Nephron progenitor cell (in vitro differentiated cells): ENCODE measurements at places on chromosomes 2 and 18.

DNA sequence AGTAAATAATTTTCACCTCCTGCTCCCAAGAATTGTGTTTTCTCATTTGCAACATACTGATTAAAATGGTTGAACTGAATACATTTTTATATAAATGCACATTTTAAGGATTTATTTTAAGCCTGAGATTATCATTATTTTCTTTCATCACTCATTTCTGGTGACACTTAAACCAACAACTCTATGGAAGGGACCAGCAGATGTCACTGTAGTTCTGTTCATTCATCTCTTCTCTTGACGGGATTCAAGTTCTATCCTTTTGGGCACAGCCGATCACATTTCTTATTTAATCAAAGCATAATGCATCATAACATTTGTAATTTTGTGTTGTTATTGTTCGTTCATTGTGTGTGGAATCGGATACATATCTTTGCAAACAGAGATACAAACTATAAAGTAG lies 417.9 kb downstream of the HRH4 start:
- H3K27me3 ChIP-seq: no peaks in the 10 kb centered on the region
- H3K4me3 ChIP-seq: peak overlapping the region; percentile 18
- DNase-seq: no peak
- no peaks in the 10 kb centered on the region for H3K36me3 ChIP-seq
- peaks cover 38% of the 10 kb centered on the region for H3K4me1 ChIP-seq

- H3K27me3 ChIP-seq: peaks cover 13% of the 10 kb centered on the region
- DNase-seq: no peak
- H3K4me3 ChIP-seq: no peak overlapping the region
- H3K4me1 ChIP-seq: peaks cover 9% of the 10 kb centered on the region
- no peaks in the 10 kb centered on the region for H3K36me3 ChIP-seq
Observed at GRCh38 chr2:38461470-38461869, 84.4 kb upstream of the ATL2 start.

DNA sequence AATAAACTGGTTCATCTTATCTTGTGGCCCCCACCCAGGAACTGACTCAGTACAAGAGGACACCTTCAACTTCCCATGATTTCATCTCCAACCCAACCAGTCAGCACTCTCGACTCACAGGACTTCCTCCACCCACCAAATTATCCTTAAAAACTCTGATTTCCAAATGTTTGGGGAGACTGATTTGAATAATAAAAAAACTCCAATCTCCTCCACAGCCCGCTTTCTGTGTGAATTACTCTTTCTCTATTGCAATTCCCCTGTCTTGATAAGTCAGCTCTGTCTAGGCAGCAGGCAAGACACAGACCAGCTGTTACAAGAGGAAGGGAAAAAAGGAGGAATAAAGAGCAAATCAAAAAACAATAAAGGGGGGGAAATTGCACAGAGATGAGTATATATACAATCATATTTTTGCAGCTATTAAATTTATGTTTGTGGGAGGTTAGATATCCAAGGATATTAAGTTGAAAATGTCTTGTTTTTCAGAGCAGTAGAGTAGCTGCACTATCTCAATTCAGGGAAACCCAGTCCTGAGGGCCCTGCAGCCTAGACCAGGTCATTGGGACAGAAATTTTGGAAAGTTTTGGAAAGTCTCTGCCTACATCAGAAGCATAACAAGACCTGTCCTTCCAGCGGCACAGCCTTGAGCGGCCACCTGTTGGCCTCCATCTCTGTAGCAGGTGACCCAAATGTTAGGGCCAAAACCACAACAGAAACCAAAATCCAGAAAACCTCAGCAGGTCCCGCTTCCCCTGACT lies 32.8 kb upstream of the SIGLEC15 start:
- H3K4me1 ChIP-seq: no peaks in the 10 kb centered on the region
- H3K4me3 ChIP-seq: no peak overlapping the region
- no peak overlapping the region for H3K27ac ChIP-seq
- H3K27me3 ChIP-seq: peaks cover 5% of the 10 kb centered on the region
- H3K36me3 ChIP-seq: no peaks in the 10 kb centered on the region

- no peak overlapping the region for H3K4me3 ChIP-seq
- H3K4me1 ChIP-seq: peaks cover 20% of the 10 kb centered on the region
- peaks cover 4% of the 10 kb centered on the region for H3K36me3 ChIP-seq
- H3K27ac ChIP-seq: no peak overlapping the region
Observed at GRCh38 chr2:160201849-160202539, 1.9 kb upstream of the ITGB6 start.

GRCh38 chr18:27695052-27695451 lies 481.9 kb downstream of the CDH2 start:
- no peak overlapping the region for H3K27ac ChIP-seq
- DNase-seq: no peak
- no peaks in the 10 kb centered on the region for H3K27me3 ChIP-seq
- no peak overlapping the region for H3K4me3 ChIP-seq

GRCh38 chr2:206558492-206558891 lies 83.8 kb upstream of the FAM237A start:
- H3K27ac ChIP-seq: no peak overlapping the region
- no peak overlapping the region for H3K4me3 ChIP-seq
- DNase-seq: no peak
- no peaks in the 10 kb centered on the region for H3K36me3 ChIP-seq
- H3K27me3 ChIP-seq: no peaks in the 10 kb centered on the region
- H3K4me1 ChIP-seq: no peaks in the 10 kb centered on the region

DNA sequence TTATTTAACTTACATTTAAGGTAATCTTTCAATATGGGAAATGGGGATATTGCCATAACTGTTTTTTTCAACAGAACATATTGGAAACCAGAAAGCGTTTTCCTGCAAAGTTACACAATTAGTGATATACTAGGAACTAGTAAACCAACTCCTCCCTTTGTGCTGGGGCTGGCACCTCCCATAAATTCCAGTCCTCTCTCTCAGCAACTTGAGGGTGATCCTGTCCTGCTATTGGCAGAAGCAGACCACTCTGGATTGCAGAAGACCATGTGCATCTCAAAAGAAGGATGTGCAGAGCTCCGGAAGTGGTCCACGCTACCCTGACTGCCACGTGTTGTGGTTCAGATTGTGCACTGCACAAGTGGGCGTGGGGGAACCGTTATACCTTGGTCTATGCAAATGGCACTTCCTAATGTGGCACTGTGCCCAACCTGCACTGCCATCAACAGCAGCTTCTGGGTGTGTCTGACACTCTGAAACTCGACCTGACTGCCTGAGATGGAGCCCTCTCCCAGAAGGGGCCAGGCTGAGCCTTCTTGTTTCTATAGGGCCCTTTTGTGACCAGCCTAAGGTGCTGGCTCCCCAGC lies 219.2 kb downstream of the ZNF516 start:
- H3K27ac ChIP-seq: no peak overlapping the region
- no peak overlapping the region for H3K4me3 ChIP-seq
- peaks cover 5% of the 10 kb centered on the region for H3K36me3 ChIP-seq
- H3K4me1 ChIP-seq: peaks cover 30% of the 10 kb centered on the region
- no peak for DNase-seq
- peaks cover 10% of the 10 kb centered on the region for H3K27me3 ChIP-seq

GRCh38 chr2:30666266-30666874 lies 140.9 kb downstream of the CAPN13 start:
- H3K4me3 ChIP-seq: no peak overlapping the region
- H3K4me1 ChIP-seq: no peaks in the 10 kb centered on the region
- H3K27me3 ChIP-seq: no peaks in the 10 kb centered on the region
- H3K27ac ChIP-seq: no peak overlapping the region

GRCh38 chr18:54647176-54647575 lies 56.1 kb downstream of the DYNAP start:
- H3K4me1 ChIP-seq: peaks cover 6% of the 10 kb centered on the region
- H3K36me3 ChIP-seq: no peaks in the 10 kb centered on the region
- H3K4me3 ChIP-seq: no peak overlapping the region
- no peak overlapping the region for H3K27ac ChIP-seq
- peak; percentile 17 for DNase-seq
- peaks cover 2% of the 10 kb centered on the region for H3K27me3 ChIP-seq

- no peak overlapping the region for H3K27ac ChIP-seq
- DNase-seq: no peak
- H3K4me3 ChIP-seq: no peak overlapping the region
Observed at GRCh38 chr2:177324797-177325196, 60.3 kb upstream of the NFE2L2 start.

DNA sequence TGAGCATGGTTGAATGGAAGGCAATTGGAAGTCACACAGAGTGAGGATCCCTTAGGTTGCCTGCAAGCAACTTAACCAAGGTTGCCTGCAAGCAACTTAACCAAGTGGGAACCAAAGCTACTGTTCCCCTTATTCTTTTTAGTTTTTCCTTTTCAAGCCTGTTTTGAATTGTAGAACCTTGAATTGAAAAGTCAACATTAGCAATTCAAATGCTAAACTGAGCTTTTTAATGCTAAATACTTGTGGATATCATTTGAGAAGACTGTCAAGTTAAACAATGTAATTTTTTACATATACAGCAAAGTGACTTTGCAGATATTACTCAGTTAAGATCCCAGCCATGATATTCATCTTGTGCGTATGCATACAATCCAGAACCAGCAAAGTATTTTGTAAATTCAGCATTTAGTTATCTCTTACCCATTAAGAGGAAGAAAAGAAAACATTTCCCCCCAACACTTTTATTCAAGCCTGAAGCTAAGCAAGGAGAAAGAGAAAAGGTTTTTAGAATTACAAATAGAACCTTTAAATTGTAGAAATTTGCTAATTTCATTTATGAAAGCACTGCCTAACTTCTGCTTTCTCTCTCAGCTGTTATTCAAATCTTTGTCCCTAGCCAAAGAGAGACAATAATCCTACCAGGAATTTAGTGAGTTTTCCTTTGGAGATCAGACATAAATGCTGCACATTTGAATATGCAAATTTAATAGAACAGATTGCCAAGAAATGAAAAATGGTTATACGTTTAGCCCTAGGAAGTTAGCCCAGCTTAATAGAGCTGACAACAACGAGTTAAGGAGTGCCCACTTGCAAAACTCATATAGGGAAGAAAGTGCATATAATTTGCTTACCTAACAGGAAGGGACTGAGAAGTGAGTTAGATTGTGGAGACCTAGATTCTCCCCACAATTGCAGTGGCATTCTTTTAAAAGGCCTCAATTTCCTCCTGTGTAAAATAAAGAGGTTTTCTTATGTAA lies 643.2 kb upstream of the PIK3C3 start:
- H3K27me3 ChIP-seq: peaks cover 4% of the 10 kb centered on the region
- H3K4me3 ChIP-seq: no peak overlapping the region
- no peak overlapping the region for H3K27ac ChIP-seq

DNA sequence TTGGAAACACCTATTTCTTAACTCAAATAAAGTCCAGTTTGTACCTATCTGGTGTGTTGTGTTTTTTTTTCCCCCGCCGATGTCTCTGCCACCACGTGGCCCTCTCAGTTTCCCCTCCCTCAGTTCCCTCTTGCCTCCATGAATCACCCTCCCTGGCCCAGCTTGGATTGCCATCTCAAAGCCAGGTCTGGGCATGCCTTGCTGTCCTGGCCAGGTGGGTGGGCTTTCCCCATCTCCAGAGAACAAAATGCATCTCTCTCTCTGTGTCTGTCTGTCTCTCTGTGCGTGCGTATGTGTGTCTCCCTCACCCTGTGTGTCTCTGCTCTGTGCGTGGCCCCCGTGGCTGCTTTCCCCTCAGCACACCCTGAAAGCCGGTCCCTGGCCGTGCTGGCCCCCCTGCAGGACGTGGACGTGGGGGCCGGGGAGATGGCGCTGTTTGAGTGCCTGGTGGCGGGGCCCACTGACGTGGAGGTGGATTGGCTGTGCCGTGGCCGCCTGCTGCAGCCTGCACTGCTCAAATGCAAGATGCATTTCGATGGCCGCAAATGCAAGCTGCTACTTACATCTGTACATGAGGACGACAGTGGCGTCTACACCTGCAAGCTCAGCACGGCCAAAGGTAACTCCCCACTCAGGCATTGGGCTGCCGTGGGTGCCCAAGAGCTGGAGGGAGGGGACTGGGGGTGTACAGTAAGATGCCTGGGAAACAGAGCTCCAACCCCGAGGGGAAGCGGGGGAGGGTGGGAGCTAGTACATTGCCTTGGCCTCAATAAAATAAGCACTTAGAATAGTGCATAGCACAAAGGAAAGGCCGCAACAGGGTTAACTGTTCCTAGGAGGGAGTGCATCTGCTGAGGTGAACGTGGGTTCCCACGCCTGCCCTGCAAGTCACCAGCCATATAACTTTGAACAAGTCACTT lies 31.6 kb upstream of the GMPPA start:
- H3K27ac ChIP-seq: peak overlapping the region; percentile 66
- H3K36me3 ChIP-seq: peaks cover 6% of the 10 kb centered on the region
- peaks cover 26% of the 10 kb centered on the region for H3K4me1 ChIP-seq
- no peak for DNase-seq

DNA sequence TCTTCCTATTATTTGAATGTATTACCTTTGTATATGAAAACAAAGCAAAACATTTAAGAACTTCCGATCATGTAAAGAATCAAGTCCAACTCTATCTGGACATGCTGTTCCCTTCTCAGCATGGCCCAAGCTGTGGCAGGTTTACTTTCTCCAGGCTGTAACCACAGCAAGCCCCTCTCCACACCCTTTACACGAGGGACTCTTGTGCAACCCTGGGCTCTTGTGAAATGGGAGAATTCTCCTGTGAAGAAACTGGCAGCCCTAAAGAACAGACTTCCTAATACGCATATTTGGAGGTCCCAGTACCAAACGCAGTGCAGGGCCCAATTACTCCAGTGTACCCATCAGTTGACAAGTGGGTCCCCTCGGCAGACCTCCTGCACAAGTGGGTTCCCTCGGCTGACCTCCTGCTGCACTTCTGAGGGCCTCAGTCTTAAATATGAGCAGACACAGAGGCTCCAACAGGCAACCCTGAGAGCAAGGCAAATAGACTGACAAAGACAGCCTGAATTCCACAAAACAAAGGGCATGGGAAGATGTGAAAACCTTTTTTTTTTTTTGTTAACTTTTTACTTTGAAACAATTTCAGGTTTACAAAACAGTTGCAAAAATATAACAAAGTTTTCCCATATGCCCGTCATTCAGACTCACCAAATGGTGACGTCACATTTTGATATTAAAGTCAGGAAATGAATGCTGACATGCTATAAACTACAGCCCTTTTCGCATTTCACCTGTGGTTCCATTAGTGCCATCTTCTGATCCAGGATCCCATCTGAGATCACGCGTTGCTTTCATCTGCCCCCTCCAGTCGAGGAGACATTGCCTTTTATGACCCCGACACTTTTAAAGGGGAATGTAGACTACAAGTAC lies 78.2 kb downstream of the FBXO15 start:
- H3K36me3 ChIP-seq: no peaks in the 10 kb centered on the region
- H3K27me3 ChIP-seq: no peaks in the 10 kb centered on the region
- no peaks in the 10 kb centered on the region for H3K4me1 ChIP-seq
- DNase-seq: no peak
- H3K27ac ChIP-seq: no peak overlapping the region
- no peak overlapping the region for H3K4me3 ChIP-seq

DNA sequence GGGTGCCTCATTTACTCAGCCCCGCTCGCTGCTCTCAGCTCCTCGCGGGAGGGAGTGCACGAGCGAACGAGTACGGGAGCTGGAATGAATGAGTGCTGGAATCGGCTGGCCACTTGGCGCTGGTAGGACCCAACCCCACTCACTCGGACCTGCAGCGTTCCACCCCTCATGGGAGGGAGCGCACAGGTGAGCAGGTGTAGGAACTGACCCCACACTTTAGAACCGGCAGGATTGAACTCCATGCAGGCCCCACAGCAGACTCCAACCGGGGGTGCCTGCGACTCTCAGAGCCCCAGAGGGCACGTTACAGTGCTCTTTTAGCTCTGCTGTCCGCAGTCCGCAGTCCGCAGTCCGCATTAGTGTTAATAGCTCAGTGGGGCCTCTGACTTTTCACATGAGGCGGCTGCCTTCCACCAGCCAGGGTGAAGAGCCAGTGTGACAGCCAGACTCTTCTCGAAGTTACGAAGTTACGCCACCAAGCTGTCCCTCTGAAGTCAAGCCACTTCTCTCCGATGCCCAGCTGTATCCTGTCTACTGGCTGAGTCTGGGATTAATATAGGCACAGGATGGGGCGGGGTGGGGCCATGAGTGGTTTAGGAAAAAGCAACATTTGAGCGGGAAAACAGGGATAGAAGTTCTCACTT lies 102.7 kb upstream of the ARHGAP15 start:
- H3K4me3 ChIP-seq: peak overlapping the region; percentile 75
- H3K4me1 ChIP-seq: peaks cover 4% of the 10 kb centered on the region
- no peaks in the 10 kb centered on the region for H3K36me3 ChIP-seq
- H3K27ac ChIP-seq: no peak overlapping the region
